ENCODE measurements at places on chromosomes 4 and X. TPM values are rescaled to one million over a fixed set of nuclear protein-coding genes. Genes with fewer than 3 reads are reported as not detected.

GRCh38 chr4:123113155-123113554, 190.8 kb upstream of the NUDT6 start:
- ATAC-seq = peak; percentile 22

- ATAC-seq = no peak
These were observed 275.0 kb downstream of the ANTXR2 start for GRCh38 chr4:79798047-79798446.

DNA sequence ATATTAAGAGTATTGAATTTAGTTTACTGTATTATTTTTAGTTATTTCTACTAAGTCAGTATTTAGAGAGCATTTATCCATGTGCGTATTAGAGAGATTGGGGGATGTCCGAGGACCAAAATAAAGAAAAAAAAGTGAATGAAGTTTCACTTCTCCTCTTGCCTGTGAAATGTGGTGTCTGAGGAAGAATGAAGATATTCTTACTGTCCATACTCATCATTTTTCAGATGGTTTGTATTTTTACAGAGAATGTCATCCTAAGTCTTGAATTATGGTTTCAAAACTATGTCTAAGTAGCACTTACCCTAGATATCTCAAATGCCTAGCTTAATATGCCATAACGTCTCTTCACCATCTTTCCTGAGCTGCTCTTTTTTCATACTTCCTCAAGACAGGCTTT, 854.3 kb downstream of the C4orf33 start:
- ATAC-seq = no peak

DNA sequence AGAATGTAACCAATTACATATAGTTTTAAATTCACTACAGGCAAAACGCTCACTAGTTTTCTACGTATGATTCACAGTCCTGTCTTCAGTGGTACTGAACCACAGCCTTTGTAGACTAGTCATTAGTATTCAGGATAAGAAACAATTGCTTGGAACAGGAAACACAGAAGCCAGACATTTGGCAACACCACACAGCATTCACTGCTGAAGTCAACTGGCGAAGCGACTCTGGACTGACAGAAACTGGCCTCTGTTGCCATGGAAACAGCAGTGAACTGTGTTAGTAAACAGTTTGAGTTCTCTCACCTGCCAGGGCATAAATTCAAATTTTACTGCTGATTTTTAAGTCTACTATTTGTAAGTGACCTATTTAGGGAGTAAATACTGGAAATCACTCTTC, 57.6 kb downstream of the MAPK10 start:
- no peak for ATAC-seq

DNA sequence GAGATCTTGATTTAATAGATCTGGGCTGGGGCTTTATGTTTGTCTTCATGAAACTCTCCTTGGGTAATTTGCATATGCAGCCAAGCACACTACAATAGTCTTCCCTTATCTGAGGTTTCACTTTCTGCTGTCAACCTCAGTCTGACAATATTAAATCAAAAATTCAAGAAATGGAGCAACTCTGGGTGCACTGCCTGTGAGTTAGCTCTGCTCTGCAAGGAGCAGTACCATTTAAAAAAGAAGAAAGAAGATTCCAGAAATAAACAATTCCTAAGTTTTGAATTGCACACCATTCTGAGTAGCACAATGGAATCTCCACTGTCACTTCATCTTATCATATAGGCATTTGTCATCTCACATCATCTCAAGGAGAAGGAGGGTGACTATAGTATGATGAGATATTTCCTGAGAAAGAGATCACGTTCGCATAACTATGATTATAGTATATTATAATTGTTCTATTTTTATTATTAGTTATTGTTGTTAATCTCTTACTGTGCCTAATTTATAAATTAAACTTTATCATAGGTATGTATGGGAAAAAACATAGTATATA, 9.4 kb downstream of the FNIP2 start:
- no peak for ATAC-seq

GRCh38 chr4:152956650-152957436, 20.7 kb downstream of the FHDC1 start:
- no peak for ATAC-seq

DNA sequence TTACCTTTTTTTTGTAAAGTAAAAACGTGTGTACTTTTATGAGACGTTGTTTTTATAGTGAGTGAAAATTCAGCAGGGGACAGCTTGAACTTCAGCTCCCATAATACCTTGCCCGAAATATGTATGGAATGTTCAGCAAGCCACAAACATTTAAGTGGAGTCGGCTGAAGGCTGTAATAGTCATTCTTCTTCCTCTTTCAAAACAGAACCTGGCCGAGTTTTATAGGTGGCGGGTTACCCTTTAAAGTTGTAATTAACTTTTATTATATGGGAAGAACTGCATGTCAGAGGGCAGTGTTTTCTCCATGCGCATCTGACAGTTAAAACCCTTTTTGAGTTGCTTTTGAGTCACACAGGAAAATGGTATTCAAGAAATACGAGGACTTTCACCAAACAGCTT, 50.7 kb downstream of the CLDN34 start:
- no peak for ATAC-seq

DNA sequence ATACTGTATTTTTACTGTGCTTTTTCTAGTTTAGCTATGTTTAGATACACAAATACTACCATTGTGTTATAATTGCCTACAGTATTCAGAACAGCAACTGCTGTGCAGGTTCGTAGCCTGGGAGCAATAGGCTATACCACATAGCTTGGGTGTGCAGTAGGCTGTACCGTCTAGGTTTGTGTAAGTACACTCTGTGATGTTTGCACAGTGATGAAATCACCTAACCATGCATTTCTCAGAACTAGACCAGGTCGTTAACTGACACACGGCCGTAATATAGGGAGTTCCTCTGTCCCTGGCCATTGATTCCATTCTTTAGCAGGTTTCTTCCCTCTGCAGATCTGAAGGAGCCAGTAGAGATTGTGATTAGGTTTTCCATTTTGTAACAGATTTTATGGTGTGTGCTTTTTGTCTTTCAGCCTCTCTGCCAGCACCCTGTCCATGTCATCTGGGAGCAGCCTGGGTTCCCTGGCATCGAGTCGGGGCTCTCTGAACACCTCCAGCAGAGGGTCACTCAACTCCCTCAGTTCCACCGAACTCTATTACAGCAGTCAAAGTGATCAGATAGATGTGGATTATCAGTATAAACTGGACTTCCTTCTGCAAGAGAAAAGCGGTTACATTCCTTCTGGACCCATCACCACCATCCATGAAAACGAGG, 59.5 kb downstream of the CLDN22 start:
- no peak for ATAC-seq

Gene SORBS2
- 34.4 TPM for total RNA-seq

Gene SMR3B
- total RNA-seq = not detected

Gene POF1B
- total RNA-seq = 0.15 TPM

Gene GABRE
- 0.62 TPM for total RNA-seq

Gene NUDT10
- 21.8 TPM for total RNA-seq
